ENCODE measurements at places on chromosomes 2 and 18.

- no peaks in the 10 kb centered on the region for H3K27me3 ChIP-seq
- H3K4me3 ChIP-seq: no peak overlapping the region
- no peak overlapping the region for H3K27ac ChIP-seq
- DNase-seq: no peak
- H3K36me3 ChIP-seq: no peaks in the 10 kb centered on the region
Measured at GRCh38 chr2:31253356-31254131, 19.6 kb downstream of the EHD3 start.

DNA sequence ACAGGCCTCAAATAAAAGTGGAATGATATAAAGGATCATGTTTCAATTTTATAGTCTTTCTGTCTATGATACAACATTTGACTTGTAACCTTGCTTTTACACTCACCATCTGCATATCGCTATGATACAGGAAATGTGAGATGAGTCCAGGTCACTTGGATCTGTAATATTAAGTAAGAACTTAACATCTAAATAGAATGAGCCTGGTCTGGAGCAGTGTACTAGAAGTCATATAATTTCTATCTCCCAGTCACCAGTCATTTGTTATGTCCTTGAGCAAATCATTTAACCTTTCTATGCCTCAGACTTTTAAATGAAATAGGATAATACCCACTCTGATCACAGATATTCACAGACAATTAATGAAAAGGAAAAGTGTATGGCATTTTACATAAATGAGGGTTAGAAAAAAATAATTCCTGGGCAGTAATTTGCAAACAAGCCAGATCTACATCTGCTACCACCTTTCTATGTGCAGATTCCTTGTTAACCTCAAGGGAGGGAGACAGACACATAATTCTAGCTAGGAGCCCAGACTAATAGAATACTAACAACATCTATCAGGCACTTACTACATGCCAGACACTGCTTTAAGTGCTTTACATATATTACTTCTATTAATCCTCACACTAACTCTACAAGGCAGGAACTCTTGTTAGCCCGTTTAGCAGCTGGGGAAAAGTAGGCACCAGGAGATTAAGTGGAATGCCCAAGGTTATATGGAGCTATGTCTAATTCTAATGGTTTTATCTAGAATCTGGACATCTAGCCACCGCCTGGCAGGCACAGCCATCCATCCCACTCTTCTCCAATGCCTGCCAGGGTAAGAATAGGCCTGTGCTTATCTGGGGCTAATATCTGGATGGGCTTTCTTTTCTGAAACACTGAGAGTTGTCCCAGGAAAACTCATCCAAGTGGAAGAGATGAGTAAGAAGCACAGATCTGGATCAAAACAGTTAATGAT lies 313.6 kb upstream of the CDH20 start:
- no peak overlapping the region for H3K4me3 ChIP-seq
- DNase-seq: no peak
- no peak overlapping the region for H3K27ac ChIP-seq
- no peaks in the 10 kb centered on the region for H3K4me1 ChIP-seq

DNA sequence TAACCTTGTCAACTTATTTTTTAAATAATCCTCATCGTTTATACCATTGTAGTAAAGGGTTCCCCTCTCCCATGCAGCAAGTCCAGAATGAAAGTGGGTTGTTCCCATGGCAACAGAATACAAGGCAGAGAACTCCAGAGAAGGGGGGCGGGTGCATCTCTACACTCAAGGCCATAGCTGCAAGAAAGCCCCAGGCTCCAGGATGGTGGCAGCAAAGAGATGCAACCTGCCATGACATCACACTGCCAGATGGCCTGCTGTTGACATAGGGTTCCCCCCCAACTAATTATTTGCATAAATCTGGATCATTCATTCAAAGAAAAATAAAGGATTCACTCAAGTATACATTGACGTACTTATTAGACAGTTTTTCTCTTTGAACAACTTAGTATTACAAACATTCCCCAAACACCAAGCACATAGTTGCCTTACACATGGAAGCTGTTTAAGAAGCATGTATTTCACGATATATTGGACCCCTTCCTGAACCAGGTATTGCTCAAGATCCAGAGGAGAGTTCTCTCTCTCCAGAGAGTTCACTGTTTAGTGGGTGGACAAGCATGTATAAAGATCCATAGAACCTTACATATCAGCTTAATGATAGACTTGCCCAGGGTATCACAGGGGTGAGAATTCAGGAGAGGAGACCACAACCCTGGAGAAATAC lies 87.4 kb upstream of the KLF7 start:
- no peaks in the 10 kb centered on the region for H3K27me3 ChIP-seq
- no peak overlapping the region for H3K27ac ChIP-seq
- H3K4me3 ChIP-seq: no peak overlapping the region
- H3K36me3 ChIP-seq: no peaks in the 10 kb centered on the region

DNA sequence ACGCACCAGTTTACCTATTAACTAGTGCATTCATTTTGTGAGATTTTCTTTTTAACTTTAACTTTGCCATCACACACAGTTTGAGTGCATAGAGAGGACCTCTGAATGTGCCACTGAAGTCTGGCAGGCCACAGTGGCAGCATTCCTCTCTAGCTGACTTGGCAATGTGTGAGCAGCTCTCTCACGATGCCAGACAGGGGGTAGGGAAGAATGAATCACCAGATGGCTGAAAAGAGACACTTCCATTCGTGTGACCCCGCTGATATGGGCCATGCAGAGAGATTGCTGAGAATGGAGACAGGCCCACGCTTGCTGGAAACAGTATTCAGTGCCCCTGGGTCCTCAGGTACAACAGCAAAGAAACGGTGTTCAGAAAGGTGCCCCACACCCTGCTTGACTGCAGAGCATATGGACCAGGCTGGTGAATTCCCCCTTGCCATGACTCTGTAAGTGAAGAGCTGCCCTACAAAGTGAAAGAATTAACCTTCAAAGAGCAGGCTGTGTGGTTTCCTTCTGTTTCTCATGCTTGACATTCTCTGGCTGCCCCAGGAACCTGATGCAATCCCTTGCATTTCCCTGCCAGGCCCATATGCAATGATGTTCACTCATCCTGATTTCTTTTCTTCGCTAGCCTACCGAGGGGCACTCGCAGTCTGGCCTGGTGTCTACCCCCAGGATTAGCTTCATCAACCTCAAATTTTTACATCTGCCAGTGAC lies 236.1 kb downstream of the CDH20 start:
- no peaks in the 10 kb centered on the region for H3K27me3 ChIP-seq
- DNase-seq: no peak
- H3K4me1 ChIP-seq: no peaks in the 10 kb centered on the region
- no peak overlapping the region for H3K27ac ChIP-seq
- H3K4me3 ChIP-seq: no peak overlapping the region

DNA sequence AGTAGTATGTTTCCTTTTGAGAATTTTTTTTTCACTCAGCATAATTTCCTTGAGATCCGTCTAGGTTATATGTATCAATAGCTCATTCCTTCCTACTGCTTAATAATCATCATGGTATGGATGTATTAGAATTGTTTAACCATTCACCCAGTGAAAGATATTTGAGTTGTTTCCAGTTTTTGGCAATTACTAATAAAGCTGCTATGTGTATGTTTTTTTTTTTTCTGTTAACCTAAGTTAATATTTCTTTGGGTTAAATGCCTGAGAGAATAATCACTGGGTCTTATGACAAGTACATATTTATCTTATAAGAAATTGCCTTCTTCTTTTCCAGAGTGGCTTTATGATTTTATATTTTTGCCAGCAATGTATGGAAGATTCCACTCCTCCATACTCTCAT lies 96.4 kb upstream of the ST6GAL2 start:
- H3K27me3 ChIP-seq: no peaks in the 10 kb centered on the region
- no peaks in the 10 kb centered on the region for H3K36me3 ChIP-seq
- no peak overlapping the region for H3K27ac ChIP-seq

DNA sequence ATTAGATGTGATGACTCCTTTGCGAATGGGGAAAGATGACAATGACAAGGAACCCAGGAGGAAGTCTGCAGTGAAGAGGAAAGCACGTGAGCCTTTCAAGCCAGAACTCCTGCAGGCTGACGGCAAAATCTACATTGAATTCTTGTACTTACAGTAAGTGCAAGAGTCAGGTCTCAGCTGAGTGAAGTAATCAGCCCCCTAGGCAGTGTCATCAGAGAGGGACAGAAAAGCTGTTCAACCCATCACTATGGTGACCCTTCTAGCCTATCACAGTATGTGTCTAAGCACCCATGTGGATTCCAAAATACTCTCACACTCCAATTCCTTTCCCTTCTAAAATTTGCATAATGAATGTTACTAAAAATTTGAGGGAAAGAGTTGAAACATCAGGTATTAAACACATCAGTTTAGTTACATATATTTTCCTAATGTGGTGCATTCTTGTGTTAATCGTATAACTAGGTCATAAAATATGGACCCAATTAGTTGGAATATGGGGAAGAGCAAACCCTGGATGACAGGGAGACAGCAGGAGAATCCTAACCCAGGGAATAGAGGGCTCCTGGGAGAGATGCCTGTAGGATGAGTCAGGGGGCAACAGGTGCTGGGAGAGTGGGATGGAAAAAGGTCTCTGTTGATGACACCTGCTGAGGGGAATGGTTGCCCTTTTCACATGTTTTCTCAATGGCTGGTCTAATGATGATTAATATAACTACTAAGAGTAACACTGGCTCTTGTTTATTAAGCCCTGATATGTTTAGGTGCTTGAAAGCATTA lies 39.5 kb downstream of the VWC2L start:
- no peak overlapping the region for H3K4me3 ChIP-seq
- no peak overlapping the region for H3K27ac ChIP-seq
- DNase-seq: no peak
- H3K36me3 ChIP-seq: no peaks in the 10 kb centered on the region

DNA sequence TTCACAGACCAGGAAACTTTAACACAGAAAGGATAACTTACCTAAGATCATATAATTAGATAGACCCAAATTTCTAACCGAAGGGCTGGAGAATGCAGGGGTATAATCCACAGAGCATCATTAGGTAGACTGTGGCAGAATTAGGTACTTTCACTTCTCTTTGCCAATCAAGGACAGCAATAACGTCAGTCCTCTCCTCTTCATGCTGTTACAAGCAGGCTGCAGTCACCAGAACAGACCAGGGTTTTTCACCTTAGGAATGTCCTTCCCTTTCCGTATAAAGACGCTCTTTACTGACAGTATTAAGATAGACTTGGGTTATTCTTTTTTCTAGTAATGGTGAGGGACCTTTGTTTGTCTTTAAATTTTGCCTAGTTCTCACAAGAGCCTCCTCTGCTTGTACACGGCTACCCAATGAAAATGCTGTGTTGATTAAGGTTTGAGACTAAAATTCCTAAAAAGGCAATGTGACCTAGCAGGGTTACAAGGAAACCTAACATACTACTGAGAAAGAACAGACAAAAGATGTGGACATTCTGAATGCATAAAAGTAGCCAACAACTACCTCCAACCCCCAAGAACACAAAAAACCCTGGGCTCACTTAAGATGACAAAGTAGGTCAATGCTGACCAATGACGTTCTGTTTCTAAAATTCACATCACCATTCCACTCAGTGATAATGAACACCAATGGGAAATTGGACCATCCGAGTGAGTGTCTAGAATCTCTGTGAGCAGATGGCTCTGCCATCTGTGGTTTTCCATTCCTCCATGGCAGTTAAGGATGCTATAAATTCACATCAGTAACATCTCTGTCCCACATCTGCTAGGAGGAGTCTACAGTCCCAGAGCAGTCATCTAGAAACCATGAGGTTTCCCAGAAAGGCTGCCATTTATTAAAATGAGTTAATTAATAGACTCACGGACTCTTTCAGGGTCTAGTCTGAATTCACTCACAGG lies 2.1 kb downstream of the PDIA6 start:
- no peaks in the 10 kb centered on the region for H3K27me3 ChIP-seq
- H3K4me1 ChIP-seq: peaks cover 26% of the 10 kb centered on the region
- peaks cover 2% of the 10 kb centered on the region for H3K36me3 ChIP-seq
- H3K27ac ChIP-seq: peak overlapping the region; percentile 46
- H3K4me3 ChIP-seq: no peak overlapping the region

DNA sequence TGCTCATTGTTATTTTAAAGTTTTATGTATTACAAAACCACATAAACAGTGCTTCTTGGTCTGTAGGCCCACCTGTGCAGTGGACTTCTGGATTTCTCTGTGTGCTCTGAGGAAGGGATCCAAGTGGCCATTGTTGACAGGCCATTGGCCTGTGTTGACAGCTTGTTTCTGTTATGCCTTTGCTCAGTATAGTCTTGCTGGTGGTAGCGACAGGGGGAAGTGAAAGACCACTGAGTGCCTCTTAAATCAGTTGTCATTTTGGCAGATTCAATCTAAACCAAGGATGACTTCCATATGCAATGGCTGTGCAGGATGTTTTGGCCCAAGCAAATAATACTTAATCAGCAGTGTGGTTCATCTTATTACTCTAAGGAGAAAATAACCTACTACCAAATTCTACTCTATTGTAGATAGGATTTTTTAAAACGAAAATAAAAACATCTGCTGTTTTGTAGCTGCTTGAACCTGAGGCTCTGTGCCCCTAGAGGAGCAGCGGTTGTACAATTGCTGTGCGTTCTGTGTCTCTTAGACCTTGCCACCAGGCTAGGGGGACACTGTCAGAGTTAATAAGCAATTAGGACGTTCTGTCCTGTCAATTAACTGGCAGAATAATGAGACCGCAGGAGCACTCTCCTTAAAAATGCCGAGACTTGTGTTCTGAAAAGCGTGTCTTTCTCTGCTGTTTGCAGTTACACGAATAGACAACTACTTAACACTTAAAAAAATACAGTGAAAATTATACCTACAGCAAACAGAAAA lies 108.2 kb downstream of the RHBDD1 start:
- H3K27me3 ChIP-seq: no peaks in the 10 kb centered on the region
- H3K27ac ChIP-seq: no peak overlapping the region
- no peaks in the 10 kb centered on the region for H3K4me1 ChIP-seq

DNA sequence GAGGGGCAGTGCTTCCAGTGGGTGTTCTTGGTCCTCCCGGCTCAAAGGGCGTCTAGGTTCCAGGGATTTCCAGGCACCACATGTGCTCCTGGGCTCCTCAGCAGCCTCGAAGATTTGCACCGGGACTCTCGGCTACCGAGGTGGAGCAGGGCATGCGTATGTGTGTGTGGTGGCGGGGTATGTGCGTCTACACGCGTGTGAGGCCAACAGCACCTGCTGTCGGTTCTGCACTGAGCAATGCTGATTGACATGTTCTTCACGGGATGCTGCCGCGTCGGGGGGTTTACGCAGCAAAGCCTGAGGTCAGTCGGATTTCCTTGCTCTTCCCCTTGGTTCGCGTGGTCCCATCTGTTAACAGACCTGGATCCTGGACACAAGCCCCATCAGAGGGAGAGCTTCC lies 119.8 kb downstream of the NDUFA10 start:
- H3K4me1 ChIP-seq: no peaks in the 10 kb centered on the region
- H3K27me3 ChIP-seq: no peaks in the 10 kb centered on the region
- no peak for DNase-seq
- no peaks in the 10 kb centered on the region for H3K36me3 ChIP-seq
- no peak overlapping the region for H3K4me3 ChIP-seq

Data from natural killer cell (primary cell).